ENCODE measurements at places on chromosomes 4 and X. TPM values are rescaled to one million over a fixed set of nuclear protein-coding genes. Genes with fewer than 3 reads are reported as not detected.
A peak's percentile ranks its signal among the peaks of the same experiment; 100 is the strongest.

SLIT2 gene
- total RNA-seq, result 55.6 TPM

NFKB1 gene
- 27.9 TPM for total RNA-seq

DNA sequence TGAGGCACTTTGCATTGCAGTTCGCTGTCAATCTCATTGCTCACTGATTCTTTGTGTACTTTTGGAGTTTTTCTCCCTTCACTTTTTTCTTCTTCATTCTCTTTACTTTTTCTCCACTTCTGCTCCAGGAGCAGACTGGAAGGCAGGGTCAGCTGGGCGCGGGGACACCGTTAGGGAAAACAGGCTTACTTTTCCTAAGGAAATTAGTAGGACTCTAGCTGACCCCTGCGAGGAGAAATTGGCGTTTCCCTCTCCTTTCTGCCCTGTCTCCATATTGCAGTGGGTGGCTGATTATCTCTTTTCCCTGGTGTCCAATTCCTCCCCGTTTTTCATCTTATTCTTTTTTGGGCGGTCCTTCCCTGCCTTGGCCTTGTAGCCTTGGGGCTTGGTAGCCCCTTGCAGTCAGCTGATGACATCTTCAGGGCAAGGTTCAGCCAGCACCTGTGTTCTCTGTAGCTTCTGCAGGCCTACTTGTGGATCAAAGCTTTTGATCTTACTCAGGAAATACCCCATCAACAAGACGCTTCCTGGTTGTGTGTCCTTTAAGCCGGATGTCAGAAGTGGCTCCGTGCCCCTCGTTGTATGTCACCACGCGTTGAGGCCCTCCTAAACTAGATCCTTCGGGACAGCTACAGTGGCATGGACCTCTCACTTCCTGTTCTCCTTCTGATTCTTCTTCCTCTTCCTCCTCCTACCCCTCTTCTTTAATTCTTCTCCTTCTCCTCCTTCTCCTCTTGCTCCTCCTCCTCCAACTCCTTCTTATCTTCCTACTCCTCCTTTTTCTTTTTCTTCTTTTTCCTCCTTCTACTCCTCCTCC, 36.1 kb downstream of the NBDY start:
- H3K27ac ChIP-seq, result peak overlapping the region; percentile 27
- H3K27me3 ChIP-seq, result no peaks in the 10 kb centered on the region
- no peaks in the 10 kb centered on the region for H3K36me3 ChIP-seq
- H3K4me1 ChIP-seq, result peaks cover 9% of the 10 kb centered on the region
- H3K4me3 ChIP-seq, result no peak overlapping the region
- no peak for DNase-seq

GRCh38 chr4:111441687-111442086, 703.6 kb upstream of the FAM241A start:
- DNase-seq, result no peak
- no peak overlapping the region for H3K27ac ChIP-seq
- H3K4me1 ChIP-seq, result no peaks in the 10 kb centered on the region
- H3K4me3 ChIP-seq, result no peak overlapping the region
- H3K36me3 ChIP-seq, result no peaks in the 10 kb centered on the region
- H3K27me3 ChIP-seq, result no peaks in the 10 kb centered on the region

SASH3 gene
- total RNA-seq, result not detected

GRCh38 chrX:20270562-20270890, 3.8 kb upstream of the RPS6KA3 start:
- H3K27ac ChIP-seq, result no peak overlapping the region
- no peaks in the 10 kb centered on the region for H3K4me1 ChIP-seq
- H3K36me3 ChIP-seq, result no peaks in the 10 kb centered on the region
- no peak for DNase-seq
- H3K27me3 ChIP-seq, result no peaks in the 10 kb centered on the region

DNA sequence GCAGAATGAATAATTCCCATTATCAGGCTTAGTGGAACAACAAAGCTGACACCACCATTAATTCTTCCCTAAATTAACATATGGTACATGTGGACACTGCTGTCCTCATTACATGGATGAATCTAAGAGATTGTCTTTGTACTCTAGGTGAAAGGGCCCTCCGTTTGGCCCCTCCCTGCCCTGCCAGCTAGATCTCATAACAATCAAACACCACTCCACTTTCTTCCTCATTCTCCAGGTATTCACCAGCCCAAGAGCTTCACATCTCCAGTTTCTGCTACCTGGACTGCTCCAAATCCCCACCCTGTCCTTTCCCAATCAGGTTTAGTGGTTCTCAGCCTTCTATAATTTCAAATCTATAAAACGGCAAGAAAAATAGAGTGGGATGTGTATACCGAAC, 3.8 kb downstream of the HSD17B11 start:
- peaks cover 16% of the 10 kb centered on the region for H3K36me3 ChIP-seq
- H3K4me1 ChIP-seq, result peaks cover 22% of the 10 kb centered on the region
- H3K27ac ChIP-seq, result no peak overlapping the region
- DNase-seq, result no peak

Data from osteocyte (in vitro differentiated cells).